ENCODE measurements at places on chromosomes 2 and 18.

GRCh38 chr2:139155991-139156390 lies 375.8 kb upstream of the NXPH2 start:
- no peak for DNase-seq

DNA sequence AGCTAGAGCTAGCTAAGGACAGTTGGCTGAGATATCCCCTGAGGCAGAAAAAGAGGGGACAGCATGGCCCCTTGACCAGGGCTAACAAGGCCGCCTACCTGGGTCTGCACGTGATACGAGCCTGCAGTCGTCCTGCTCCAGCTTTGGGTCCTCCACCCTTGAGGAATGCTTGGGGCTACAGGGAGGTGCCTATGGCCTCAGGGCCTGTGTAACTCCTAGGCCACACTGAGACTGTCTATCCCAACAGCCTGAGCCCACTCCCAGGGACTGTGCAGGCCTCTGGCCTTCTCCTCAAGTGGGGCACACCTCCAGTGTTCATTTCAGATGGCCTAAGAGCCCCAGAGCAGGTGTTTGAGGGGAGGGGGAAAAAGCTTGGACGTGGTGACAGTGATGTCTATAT lies 136.7 kb upstream of the SATB2 start:
- DNase-seq, result no peak

DNA sequence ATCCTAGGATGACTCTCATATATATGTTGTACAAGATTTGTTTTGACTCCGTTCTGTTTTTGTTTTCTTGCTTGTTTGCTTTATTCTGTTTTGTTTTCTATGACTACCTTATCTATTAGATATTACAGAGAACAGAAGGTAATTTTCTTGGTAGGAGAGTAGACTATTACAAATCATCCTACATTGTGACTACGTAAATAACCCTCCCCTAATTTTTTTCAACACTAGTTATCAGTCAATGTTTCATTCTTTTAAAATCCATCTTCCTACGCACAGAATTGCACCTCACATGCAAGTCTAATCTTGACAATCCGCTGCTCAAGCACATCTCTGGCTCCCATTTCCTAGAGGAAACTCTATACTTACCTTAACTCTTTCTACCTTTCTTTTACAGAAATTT lies 792.3 kb upstream of the PIK3C3 start:
- no peak for DNase-seq

- no peak for DNase-seq
These were observed 902.7 kb upstream of the ZEB2 start for GRCh38 chr2:145422576-145422975.

DNA sequence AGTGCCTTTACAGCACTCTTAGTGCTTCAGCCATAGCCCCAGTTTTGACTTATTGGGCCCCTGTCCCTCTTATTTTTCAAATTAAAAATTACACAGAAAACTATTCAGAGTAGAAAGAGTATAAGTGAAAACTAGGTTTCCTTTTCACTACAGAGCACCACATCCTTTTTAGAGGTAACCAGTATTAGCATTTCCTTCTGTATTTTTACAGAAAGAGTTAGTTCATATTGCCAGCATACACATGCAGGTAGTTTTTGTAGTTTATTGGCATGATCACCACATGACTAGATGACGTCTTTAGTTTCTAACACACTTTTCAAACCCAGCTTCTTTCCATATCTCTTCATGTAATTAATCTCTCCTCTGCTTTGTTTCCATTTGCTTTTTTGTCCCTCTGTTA lies 66.4 kb downstream of the UBE2E3 start:
- DNase-seq, result no peak

DNA sequence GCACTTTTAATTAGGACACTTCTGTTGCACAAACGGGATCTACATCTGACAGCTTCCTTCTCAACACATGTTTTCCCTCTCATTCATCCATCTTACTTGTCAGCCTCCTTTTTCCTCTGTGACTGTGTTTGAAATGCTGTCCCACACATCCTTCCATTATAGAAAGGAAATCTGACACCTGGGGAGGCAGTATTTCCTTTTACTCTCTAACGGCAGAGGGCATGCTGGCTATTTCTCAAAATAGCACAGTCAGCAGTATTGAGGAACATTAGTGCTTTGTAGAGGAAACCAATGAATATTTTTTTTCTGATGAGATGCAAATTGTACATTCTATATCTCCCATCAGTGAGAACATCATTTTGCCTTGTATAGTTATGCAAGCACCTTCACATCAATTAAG lies 668.7 kb downstream of the SLC4A3 start:
- DNase-seq, result no peak

GRCh38 chr18:69999656-70000055 lies 52.0 kb upstream of the CD226 start:
- DNase-seq, result no peak

- DNase-seq, result peak; percentile 77
These were observed 245.2 kb upstream of the STON1 start for GRCh38 chr2:48284621-48285212.

- no peak for DNase-seq
These were observed 97.3 kb upstream of the MCFD2 start for GRCh38 chr2:47012866-47013265.

DNA sequence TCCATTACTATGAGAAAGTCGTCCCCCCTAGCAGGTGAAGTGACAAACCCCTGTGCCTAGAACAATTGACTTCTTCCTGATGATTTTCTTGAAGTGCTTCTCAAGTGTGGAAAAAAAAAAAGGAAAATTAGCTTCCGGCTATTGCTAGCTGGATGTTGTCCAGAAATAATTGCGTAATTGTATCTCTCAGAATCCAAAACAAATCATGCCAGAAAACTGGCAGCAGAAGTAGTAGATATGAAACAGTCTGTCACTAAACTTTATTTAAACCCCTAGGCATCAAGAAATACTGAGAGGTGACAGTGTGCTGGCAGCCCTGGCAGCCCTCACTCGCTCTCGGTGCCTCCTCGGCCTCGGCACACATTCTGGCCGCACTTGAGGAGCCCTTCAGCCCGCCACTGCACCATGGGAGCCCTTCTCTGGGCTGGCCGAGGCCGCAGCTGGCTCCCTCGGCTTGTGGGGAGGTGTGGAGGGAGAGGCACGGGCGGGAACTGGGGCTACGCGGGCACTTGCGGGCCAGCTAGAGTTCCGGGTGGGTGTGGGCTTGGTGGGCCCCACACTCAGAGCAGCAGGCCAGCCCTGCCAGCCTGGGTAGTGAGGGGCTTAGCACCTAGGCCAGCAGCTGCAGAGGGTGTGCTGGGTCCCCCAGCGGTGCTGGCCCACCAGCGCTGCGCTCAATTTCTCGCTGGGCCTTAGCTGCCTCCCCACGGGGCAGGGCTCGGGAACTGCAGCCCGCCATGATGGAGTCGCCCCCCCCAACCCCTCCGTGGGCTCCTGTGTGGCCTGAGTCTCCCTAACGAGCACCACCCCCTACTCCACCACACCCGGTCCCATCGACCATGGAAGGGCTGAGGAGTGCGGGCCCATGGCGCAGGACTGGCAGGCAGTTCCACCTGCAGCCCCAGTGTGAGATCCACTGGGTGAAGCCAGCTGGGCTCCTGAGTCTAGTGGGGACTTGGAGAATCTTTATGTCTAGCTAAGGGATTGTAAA lies 80.5 kb upstream of the ABCA12 start:
- DNase-seq, result no peak

DNA sequence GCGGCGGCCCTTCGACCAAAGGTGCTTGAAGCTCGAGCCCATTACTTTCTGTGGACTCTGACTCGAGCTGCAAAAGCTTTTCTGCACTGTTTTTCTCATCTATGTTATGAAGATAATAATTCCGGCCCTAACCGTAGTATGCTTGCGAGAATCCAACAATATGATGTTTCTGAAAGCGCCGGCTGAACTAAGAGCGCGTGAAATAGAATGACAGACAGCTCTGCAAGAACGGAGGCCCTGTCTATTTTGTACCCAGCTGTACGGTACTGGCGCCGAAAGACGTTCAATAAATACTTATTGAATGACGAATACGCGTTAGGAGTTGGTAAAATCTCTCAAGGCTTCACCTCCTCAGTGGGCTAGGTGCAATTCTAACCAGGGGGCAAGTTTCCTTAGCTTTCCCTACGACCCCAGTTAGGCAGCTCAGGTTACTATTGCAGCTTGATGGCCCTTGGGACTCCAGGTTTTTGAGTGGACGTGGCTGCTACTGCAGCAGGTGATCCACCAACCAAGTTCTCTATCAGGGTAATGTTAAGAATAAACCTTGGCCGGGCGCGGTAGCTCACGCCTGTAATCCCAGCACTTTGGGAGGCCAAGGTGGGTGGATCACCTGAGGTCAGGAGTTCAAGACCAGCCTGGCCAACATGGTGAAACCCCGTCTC lies 570 bp downstream of the SCRN3 start:
- no peak for DNase-seq

DNA sequence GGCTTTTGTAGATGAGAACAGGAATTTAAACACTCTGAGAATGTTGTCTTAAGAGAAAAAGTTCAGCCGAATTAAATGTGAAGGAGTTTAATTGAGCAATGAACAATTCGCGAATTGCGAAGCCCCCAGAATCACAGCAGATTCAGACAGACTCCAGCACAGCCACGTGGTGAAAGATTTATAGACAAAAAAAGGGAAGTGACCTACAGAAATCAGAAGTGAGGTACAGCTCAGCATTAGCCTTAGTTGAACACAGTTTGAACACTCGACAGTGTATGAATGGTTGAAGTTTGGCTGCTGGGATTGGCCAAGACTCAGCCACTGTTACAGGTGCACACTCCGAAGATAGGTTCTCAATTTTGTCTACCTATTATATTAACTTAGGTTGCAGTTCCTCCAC lies 264.0 kb upstream of the CHST9 start:
- no peak for DNase-seq

- DNase-seq, result no peak
These were observed 1.4 kb downstream of the ELP2 start for GRCh38 chr18:36130883-36131653.
